ENCODE measurements at places on chromosomes 7 and 10.

DNA sequence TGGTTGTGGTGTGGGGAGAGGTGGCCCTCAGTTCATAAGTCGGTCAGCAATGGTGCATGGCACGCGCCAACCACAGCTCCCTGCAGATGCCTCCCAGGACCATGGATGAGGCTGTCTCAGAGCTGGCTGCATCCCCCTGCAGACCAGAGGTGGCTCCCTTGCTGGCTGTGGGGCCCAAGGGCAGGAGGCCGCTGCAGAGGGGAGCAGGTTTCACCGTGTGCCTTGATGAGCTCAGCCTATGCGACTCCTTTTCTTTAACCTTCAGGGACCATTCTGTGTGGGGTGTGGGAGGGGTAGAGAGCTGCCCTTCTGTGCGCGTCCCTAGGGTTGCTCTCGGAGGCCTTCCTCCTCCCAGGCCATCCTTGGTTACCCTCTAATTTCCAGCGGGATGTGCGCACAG is 152.4 kb downstream of the ACTR3B start:
- no peak for DNase-seq

GRCh38 chr7:20241911-20242261 is 24.7 kb upstream of the MACC1 start:
- DNase-seq = no peak

DNA sequence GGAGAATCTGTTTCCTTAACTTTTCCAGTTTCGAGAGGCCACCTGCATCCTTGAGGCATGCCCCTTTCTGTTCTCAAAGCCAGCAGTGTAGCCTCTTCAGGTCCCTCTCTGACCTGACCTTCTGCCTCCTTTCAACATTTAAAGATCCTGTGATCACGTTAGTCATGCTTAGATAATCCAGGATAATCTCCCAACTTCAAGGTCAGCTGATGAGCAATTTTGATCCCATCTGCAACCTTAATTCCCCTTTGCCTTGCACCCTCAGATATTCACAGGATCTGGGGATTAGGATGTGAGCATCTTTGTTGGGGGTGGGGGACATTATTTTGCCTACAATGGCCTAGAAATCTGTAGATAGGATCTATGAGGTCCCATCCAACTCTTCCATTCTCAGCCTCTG is 8.0 kb downstream of the HKDC1 start:
- DNase-seq = no peak

DNA sequence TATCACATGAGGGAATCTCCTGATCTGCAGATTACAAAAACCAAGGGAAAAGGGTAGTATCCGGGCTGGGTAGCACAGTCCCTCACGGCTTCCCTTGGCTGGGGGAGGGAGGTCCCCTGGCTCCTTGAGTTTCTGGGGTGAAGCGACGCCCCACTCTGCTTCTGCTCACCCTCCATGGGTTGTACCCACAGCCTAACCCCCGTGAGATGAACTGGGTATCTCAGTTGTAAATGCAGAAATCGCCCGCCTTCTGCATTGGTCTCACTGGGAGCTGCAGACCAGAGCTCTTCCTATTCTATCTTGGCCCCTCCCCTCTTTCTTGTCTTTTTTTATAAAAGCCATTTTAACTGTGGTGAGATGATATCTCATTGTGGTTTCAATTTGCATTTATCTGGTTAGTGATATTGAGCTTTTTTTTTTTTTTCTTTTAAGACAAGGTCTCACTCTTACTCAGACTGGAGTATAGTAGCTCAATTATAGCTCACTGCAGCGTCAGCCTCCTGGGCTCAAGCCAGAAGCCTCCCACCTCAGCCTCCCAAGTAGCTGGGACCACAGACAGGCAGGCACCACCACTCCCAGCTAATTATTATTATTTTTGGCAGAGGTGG is 87.8 kb downstream of the ABCC2 start:
- peak; percentile 65 for DNase-seq

DNA sequence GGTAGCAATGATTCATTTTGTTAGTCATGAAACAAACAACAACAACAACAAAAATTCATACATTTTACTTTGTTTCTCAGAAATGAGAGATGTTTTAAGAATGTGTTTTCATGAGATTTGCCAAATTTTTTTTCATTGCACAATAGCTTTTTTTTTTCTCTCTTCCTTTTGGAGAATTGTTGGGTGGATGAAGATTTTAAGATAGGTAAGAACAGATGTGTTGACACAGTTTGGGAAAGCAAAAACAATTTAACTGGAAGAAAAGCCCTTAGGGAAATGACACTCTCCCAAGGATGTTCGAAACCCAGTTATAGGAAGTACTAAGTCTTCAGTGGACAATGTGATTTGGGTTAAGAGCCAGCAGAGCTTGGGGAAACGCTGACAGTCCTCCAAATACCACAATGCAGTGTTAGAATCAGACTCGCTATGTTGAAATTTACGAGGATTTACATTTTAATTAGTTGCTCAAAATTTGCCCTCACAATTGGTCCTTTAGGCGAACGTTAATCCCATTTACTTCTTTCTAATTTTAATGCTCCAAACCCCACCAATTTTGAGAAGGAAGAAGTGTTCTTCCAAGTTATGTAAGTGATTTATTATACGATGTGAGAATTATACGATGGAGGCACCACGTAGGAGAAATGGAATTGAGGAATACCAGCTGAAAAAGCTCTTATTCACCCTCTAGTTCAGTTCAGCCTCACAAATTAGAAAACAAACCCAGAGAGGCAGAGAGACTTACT is 61.2 kb downstream of the HHEX start:
- DNase-seq = no peak

DNA sequence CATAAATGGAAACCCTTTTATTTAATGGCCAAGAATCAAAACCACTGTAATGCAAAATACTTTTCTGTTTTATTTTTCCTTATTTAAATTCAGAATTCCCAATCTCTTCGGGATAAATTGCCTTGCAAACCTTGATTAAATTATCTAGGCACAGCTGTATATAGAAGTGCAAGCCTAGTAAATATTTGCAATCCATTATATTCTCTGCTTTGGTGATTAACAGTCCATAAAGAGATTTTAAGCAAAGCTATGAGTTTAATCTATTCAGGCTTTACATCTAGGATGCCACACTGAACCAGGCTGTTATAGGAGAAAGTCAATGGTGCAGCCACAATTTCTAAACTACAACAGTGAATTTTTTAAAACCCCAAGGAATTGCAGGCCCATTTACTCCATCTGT is 43.6 kb upstream of the THSD7A start:
- DNase-seq = no peak

DNA sequence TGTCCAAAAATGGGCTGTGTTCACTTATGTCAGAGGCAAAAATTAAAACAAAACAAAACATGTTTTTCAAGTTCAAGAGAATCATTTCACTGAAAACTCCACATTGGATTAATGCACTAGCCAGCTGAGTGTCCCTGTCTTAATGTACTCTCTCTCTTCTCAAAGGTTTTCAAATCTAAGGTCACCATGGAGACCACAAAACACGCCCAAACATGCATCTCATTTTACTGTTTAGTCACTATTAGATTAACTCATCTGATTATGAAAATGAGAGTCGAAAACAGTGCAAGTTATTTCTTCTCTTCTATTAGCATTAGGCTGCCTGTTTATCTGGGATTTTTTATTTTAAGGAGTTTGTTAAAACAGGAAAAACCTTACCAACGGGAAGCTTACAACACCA is 70.8 kb upstream of the ASAH2 start:
- DNase-seq = no peak

- no peak for DNase-seq
Observed at GRCh38 chr7:80635533-80635932, 2.9 kb upstream of the CD36 start.

GRCh38 chr7:111558991-111559390 is 3.3 kb downstream of the IMMP2L start:
- DNase-seq = no peak

GRCh38 chr7:149489391-149490024 is 8.1 kb downstream of the ZNF746 start:
- DNase-seq = no peak

GRCh38 chr7:2796358-2797352 is 47.5 kb downstream of the GNA12 start:
- DNase-seq = no peak

GRCh38 chr7:115779561-115779960 is 251.0 kb downstream of the TFEC start:
- no peak for DNase-seq

GRCh38 chr10:30357075-30357801 is 8.2 kb upstream of the MTPAP start:
- DNase-seq = no peak

GRCh38 chr10:625751-626711 is 63.4 kb downstream of the DIP2C start:
- no peak for DNase-seq

DNA sequence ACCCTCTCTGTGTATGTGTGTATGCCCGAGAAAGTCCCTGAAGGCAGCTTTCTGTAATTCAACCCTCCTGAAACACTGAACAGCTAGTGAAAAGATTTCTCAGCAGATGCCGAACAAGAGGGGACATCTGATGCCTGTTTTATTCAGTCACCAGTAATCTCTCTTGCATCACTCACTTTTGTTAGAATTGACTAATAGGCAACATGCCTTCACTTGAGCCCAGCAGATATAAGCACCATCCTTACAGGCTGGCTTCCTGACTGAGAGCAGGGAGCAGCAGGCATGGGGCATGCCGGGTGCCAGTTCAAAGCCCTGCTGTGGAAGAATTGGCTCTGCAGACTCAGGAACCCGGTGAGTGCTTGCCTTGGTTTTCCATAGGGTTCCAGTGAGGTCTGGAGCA is at the start of gene ABCA13:
Gene ABCA13, plus strand, starts transcription at position 257 of the 400 bp plus-strand sequence. Its CDS starts 26 bp downstream, at position 283.
- no peak for DNase-seq

DNA sequence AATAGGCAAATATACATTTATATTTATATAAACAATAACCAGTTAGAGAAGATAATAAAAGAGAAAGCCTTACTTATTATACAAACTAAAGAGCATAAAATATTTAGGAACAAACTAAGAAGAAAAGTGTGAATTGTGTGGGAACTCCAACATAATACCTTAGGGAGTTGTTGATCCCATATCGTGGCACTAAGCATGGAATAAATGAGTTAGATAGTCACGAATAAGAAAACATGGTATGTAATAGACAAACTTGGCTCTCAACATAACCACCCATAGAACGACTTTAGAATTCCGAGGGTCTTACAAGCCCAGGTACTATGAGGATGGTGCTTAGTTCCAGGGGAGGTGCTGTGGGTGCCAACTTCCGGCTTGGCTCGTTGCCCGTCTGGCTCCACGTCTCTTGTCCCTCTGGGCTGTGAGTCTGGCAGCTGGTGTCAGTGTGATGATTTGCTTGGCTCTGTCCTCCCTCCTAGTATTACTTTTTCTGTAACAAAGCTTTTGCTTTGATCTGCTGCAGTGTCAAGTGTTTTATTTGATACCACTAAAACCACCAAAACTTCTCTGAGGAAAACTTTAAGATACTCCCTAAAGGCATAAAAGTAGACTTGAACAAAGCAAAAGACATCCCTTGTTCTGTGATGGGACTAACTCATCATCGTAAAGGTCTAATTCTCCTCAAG is 9.5 kb upstream of the RBM20 start:
- no peak for DNase-seq

DNA sequence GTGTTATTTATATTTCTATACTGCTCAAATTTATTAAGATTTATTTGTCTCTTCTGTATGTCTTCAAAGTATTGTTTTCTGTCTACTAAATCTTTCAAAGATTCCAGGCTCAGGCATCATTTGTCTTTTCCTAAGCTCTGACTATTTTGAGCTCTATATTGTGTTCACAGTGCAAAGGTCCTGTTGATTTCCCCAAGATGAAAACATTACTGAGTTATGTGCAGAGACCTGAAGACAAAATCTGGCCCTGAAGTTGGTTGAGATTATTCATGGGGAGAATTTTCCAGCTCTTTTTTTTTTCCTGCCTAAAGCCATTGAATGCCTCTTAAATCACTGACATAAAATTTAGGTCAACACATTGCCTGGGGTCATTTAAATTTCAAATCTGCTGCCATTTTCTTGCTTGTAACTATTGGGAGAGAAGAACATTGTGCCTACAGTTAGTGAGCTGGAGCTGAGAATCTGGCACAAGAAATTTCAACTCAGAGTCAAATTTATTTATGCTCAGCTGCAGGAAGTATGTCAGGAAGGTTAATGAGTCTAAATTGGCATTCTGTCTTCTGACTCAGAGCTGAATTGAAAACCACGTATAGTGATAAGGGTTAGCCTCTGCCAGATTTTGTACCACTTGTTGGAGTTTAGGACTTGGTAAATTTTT is 31.6 kb downstream of the CSTF2T start:
- no peak for DNase-seq

- DNase-seq = no peak
Observed at GRCh38 chr7:104843198-104843597, 170.8 kb upstream of the KMT2E start.

- DNase-seq = no peak
Observed at GRCh38 chr7:142745745-142746144, 3.5 kb upstream of the PRSS1 start.

DNA sequence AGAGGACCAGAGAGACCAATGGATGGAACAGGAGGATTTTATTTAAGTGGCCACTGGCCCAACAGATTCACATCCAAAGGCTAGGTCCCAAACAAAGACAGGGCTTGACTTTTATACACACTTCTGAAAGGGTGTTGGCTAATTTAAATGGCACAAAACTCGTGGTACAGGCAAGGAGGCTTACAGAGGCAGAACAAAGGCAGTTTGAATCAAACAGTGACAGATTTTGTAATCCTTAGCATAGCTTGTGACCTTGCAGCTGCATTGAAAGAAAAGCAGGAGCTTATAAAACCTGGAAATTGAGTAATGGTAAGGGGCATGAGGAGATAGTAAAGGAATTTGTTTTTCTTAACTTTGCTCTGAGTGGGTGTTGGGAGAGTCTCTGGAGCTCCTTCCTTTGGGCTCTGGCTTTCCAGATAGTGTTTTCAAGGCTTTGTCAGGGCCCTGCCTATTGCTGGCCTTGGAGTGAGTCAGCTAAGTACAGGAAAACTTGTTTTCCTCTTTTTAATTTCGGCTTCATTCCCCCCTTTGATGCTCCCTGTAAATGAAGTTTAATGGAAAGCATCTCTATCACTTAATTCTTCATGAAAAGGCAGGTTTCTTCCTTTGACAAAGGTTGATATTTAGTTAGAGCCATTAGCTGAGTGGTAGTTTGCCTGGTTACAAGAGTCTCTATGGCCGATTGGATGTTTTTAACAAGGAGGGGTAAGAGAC is 96.9 kb downstream of the TRIM24 start:
- no peak for DNase-seq

- no peak for DNase-seq
Observed at GRCh38 chr7:119037941-119038340, 813.4 kb downstream of the ANKRD7 start.

- DNase-seq = no peak
Observed at GRCh38 chr10:43272030-43272429, 5.2 kb upstream of the RASGEF1A start.

- DNase-seq = peak; percentile 43
Observed at GRCh38 chr7:74454021-74454924, 567 bp downstream of the GTF2IRD1 start.
